ENCODE measurements at places on chromosomes 5 and 9.
A peak's percentile ranks its signal among the peaks of the same experiment; 100 is the strongest.

DNA sequence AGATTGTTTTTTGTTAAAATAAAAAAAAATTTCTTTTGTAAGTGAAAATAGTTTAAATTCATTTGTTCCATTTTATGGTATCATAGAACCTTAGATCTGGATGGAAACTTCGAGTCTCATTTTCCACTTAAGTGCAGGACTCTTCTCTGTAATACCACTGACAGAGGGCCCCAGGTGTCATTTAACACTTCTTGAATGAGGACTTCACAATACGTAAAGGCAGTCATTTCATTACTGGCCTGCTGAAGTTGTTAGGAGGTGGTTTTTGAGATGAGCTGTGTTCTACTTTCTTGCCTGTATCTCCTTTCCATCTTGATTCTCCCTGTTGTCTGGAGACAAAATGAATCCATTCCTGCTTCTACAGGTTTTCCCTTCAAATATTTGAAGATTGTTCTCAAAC is 455.3 kb downstream of the DMRT2 start:
- DNase-seq = no peak

GRCh38 chr5:13553896-13554295 is 390.6 kb downstream of the DNAH5 start:
- no peak for DNase-seq

DNA sequence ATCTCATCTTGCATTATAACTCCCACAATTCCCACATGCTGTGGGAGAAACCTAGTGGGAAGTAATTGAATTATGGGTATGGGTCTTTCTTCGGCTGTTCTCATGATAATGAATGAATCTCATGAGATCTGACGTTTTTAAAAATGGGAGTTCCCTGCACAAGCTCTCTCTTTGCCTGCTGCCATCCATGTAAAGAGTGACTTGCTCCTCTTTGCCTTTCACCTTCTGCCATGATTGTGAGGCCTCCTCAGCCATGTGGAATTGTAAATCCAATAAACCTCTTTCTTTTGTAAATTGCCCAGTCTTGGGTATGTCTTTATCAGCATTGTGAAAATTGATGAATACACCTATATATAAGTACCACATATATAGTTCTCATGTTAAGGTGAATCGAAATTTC is 961.7 kb upstream of the COX7C start:
- DNase-seq = no peak

DNA sequence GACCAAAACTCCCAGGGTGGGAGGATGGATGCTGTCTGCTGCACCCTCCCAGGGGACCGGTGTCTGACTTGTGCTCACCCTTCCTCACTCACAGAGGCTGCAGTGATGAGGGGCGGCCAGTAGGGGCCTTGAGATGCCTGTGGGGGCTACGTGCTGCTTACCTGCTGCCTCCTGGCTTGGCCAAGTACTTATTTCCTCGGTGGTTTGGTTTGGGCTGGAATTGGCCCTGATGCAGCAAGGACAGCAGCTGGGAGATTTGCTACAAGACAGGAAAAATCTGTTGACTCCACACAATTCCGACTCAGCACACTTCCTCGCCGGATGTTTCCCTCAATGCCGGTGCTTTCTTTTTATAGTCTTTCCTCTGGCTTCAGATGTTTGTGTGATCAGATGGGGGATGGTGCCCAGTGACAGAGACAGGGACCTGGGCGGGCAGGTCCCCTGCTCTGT is 6.6 kb downstream of the PCDH12 start:
- no peak for DNase-seq

GRCh38 chr9:36037549-36038122 is 923 bp downstream of the RECK start:
- no peak for DNase-seq

DNA sequence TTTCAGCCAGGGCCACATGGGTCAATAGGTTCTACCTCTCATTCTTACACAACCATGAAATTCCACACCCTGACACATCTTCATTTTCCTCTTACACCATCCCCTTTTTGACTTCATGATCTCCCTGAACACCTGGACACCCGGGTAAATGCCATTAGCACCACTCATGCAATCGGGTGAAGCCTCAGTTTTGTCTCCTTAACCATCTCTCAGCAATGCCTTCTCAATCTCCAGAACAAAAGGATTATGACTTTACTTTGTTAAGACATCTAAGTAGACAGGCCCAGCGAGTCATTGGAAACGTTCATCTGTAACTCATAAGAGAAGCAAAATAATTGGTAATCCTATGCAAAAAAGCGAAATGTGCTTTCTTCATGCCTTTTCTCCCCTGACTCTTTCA is 49.9 kb downstream of the ADAMTS12 start:
- DNase-seq = no peak

GRCh38 chr9:100990605-100991381 is 37.7 kb upstream of the PLPPR1 start:
- no peak for DNase-seq

GRCh38 chr5:146880966-146881365 is 2.4 kb upstream of the PPP2R2B start:
- DNase-seq = no peak

- DNase-seq = no peak
Measured at GRCh38 chr9:136395345-136396218, 4.4 kb downstream of the SNAPC4 start.

DNA sequence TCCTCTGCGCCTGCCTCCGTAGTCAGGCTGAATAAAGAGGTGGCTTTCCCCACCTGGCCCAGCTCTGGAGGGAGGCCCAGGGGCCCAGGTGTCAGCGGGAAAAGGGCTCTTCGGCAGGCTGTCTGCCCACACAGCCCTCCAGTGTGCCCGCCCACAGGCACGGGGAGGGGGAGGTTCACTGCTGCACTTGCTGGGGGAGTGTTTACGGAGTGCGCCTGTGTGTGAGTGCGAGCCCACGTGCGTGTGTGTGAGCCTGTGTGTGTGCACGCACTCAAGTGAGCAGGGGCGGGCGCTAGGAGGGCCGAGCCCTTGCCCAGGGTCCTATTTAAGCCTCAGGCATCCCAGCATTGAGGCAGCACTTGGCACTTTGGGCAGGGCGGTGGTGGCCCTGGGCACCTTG is 10.9 kb downstream of the DNLZ start:
- no peak for DNase-seq

GRCh38 chr5:138753794-138754698 is 821 bp downstream of the CTNNA1 start:
- peak; percentile 18 for DNase-seq

DNA sequence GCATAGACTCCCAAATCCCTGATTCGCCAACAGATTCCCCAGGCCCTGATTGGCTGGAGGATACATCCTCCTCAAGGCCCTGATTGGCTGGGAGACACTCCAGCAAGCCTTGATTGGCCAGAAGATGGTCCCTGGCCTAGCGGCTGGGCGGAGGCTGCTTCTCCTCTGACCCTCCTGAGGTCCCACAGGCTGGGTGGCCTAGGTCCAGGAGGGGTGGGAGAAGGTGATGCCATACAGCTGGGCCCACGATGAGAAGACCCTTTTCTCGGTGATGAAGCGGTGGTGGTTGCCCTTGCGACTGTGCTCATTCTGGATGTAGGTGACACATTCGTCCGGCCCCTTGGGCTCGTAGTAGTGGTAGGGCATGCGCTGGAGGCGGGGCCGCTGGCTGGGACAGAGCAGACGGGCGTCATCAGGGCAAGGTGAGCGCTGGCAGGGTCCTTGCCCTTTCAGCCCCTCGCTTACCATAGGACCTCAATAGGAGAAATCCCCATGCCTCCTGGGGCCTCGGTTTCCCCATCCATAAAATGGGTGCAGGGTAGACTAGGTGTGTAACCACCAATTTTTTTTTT is 9.0 kb upstream of the AK1 start:
- no peak for DNase-seq

DNA sequence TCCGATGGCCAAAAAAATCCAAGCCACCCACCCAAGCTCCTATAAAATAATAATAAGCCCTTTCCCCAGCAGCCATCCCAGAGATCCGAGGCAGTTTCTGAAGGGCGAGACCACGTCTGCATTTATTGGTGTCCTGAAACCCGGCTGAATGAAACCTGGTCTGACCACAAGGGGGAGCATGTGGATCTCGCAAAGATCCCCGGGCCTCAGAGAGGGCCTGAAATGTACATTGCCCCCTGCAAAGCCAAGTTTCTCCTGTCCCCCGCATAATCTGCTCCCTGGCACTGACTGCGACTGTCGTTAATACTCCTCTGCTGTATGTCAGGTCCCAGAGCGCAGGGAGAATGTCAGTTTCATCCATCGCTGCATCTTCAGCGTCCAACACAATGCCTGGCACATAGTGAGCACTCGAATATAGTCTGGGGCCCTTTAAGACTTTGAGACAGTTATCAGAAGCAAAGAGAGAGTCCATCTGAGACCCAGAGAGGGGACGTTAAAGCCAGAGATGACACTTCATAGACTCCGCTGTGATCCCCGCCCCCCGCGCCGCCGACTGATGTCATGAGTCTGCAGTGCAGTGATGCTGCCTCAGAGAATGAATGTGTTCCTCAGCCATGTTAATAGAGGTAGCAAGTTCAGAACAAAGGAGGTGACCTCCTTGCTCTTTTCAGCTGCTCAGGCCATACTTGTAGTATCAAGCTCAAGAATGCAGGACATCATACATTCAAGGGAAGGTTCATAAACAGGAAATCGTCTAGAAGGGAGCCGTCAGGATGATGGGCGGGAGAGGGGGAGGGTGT is 74.5 kb upstream of the BARHL1 start:
- peak; percentile 45 for DNase-seq

DNA sequence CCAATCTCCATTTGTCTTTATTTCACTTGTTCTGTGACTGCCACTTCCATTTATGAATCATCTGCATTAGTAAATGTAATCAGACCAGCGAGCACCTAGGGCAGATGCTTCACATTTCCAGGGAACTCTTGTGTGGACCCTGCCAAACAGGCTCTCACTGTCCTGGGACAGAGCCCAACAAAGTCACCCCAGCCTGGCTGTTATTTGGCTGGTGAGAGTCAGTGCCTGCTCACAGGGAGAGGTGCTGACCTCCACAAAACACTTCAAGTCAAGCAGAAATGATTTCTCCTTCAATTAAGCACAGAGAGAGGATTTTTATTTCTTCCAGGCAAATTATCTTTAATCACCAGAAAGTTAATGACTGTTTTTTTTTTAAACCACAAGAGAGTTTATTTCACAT is 568.0 kb downstream of the MTRR start:
- DNase-seq = no peak

DNA sequence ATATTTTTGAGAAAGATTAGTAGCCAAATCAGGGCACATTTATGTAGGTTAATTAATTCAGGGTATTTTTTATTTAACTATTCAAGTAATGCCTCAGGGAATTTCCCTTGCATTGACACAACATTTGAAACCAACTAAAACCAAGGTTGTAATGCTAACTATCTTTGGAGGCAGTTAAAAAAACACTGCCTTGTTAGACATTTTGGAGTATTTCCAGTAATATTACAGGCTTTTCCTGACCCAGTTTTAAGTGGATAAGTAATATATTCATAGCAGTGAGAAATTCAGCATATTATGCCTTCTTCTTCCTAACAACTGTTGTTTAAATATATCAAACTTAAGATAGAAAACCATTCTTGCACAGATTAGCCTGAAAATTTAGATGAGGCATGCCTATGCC is 175.1 kb downstream of the TMC1 start:
- no peak for DNase-seq

DNA sequence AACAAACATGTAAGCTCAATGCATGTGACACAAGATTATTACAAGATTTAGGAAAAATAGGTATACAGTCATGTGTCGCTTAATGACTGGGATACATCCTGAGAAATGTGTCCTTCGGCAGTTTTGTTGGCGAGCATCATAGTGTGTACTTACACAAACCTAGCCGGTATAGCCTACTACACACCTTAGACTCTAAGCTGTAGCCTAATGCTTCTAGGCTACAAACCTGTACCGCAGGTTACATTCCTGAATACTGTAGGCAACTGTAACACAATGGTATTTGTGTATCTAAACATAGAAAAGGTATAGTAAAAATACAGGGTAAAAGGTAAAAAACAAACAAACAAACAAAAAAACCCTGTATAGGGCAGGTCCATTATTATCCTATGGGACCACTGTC is 27.7 kb downstream of the MSX2 start:
- DNase-seq = no peak

GRCh38 chr5:126062398-126063221 is 360.6 kb upstream of the GRAMD2B start:
- DNase-seq = no peak

DNA sequence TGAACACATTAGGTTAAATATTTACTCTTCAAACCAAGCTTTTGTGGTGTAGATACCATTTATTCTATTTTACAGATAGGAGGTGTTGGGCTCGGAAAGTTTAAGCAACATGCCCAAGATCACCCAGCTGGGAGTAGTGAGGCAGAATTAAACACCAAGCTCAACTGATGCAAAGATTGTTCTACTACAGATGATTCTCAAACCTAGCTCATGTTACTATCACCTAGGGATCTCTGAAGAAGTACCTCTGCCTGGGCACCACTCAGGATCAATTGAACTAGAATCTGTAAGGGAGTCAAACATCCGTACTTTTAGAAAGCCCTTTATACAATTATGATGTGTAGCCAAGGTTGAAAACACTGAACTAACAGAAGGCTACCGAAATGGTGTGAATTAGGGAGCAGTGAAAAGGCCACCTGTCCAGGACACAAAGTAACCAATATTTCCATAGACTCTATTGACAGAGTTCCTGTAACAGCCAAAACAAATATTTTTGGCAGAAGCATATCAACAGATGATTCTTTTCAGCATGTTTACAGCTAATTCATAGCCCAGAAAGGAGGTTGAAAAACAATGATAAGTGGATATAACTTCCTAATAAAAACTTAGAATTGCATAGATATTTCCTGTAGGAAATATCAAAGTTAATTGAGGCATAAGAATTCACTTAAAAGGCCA is 158.5 kb upstream of the PTGER4 start:
- no peak for DNase-seq

DNA sequence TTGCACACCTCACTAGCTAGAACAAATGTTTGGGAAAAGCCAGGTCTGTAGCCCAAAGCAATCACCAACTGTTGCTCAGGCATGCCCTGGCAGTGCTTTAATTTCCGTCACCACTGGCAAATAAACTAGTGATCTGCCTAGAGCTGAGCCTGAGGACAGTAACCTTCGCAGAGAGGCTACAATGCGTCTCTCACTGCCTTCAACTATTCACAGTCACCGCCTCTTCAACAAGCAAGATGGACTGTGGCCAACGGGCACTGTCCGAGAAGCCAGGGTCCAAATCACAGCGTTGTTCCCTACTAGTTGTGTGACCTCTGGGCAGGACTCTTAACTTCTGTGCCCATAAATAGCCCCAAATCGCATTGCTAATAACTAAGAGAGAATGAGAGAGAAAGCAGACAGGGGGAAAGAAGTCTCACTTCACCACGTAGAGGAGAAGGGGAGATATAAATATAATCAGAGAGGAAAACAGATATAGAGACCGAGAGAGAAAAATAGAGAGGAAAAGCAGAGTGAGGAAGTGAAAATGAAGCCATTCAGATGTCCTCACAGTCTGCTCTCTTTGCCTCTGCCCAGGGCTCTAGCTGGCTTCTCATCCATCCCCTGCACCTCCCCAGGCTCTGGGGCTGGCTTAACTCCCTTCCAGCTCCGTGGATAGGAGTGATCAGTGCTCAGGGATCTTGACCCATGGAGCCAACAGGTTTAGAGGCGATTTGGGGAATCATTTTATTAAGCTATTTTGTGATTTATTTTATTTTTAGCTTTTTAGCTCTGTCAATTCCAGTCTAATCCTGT is 157.9 kb downstream of the ZDHHC21 start:
- no peak for DNase-seq

Data from stimulated activated CD8-positive, alpha-beta memory T cell treated with anti-CD3 and anti-CD28 coated beads, Interleukin-4, amount 100 ng/mL, for 4 hours (primary cell).